ENCODE measurements at places on chromosomes 16 and 17.

GRCh38 chr17:21044971-21045370, 2.2 kb upstream of the USP22 start:
- DNase-seq: no peak

GRCh38 chr16:83917152-83918120, 18.5 kb downstream of the MLYCD start:
- DNase-seq: no peak

- no peak for DNase-seq
These were observed 1.2 kb upstream of the COX6A2 start for GRCh38 chr16:31429314-31429713.

GRCh38 chr17:30393911-30394867, 15.5 kb downstream of the CPD start:
- no peak for DNase-seq

DNA sequence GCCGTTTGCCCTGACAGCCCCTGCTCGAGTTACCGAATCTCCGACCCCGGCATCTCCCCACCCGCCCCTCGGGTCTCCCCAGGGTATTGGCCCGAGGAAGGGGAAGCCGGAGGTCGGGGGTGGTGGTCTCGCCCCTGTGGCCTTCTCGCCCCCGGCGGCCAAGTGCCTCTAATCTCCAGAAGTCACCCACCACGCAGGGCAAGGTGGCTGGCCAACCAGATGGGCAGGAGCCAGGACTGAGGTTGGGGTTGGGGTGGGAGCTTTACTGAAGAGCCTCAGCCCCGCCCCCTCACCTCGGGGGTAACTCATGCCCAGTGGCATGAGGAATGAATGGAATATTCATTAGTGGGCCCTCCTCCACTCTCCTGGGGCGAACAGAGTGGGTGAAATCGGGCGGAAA, 637 bp downstream of the DHRS11 start:
- no peak for DNase-seq

GRCh38 chr16:75305364-75306098, 54.1 kb upstream of the BCAR1 start:
- no peak for DNase-seq

GRCh38 chr16:82701442-82701955, 74.7 kb downstream of the CDH13 start:
- no peak for DNase-seq

GRCh38 chr17:45123076-45123770, 9.1 kb downstream of the PLCD3 start:
- no peak for DNase-seq

- DNase-seq: no peak
These were observed 114.4 kb downstream of the CCDC182 start for GRCh38 chr17:57630736-57631135.

Measured in NCI-H2081 (cell line).